ENCODE measurements at places on chromosomes 4 and X.

DNA sequence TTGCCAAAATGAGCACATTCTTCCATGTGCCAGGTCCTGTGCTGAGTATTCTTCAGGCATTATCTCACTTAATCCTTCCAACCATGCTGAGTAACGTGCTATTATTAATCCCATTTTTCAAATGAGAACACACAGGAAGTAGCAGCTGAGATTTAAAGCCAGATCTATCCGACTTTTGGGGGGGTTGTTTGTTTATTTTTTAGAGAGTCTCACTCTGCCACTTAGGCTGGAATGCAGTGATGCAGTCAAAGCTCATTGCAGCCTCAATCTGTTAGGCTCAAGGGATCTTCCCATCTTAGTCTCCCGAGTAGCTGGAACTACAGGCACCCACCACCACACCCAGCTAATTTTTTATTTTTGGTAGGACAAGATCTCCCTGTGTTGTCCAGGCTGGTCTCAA, 55.5 kb upstream of the TRIM2 start:
- H3K36me3 ChIP-seq: peaks cover 3% of the 10 kb centered on the region
- no peak for DNase-seq
- H3K27me3 ChIP-seq: peaks cover 49% of the 10 kb centered on the region
- no peak overlapping the region for H3K27ac ChIP-seq
- H3K4me1 ChIP-seq: peaks cover 17% of the 10 kb centered on the region

- H3K36me3 ChIP-seq: no peaks in the 10 kb centered on the region
- H3K4me3 ChIP-seq: no peak overlapping the region
- H3K27me3 ChIP-seq: no peaks in the 10 kb centered on the region
Measured at GRCh38 chrX:84340968-84341367, 153.0 kb upstream of the RPS6KA6 start.

- H3K27ac ChIP-seq: no peak overlapping the region
- H3K36me3 ChIP-seq: no peaks in the 10 kb centered on the region
- H3K4me3 ChIP-seq: no peak overlapping the region
- no peak for DNase-seq
Measured at GRCh38 chr4:67885762-67886161, 2.0 kb upstream of the TMPRSS11D start.

DNA sequence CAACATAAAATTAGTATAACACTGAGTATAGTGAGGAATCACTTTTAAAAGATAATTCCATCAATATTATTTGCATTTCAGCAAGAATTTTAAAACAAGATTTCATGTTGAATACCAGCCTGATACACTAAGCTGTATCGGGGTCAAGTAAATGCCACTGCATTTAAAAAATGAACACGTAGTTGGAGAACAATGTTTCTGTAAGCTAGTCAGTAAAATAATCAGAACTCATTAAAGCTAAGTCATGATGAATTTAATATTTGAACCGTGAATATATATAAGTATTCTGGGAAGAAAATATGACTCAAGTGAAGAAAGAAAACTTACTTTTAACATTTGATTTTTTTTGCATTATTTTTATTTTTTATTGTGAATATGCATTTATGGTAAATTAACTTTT, 611.0 kb upstream of the PABPC4L start:
- no peaks in the 10 kb centered on the region for H3K27me3 ChIP-seq
- no peak overlapping the region for H3K27ac ChIP-seq
- no peaks in the 10 kb centered on the region for H3K36me3 ChIP-seq
- no peak overlapping the region for H3K4me3 ChIP-seq

DNA sequence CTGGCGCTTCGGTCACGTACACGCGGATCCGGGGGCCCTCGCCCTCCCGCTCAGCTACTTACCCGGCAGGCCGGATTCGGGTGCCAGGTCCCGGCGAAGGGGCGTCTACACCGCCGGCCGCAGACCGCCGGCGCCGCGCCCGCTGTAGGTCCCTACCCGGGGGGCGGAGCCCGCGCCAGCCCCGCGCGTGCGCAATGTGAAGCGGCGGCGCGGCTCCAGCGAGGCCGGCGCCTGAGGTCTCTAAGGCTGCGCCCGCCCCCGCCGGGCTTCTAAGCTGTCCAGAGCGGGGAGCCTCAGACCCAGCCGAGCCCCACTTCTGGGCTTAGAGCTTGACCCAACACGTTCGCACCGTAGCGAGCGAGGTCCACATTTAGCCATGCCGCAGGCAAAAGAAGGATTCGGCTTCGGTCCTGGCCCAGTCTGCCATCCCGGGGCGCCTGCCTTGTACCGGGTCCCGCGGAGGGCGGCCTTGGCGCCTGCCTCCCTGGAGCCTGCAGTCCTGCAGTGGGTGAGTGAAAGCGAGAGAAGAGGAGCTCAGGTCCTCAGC, at the start of gene ZNF518B:
Gene ZNF518B, minus strand, starts transcription at position 172 of the 547 bp plus-strand sequence. CDS start 11,098 bp downstream, outside the sequence.
- peaks cover 20% of the 10 kb centered on the region for H3K36me3 ChIP-seq
- peak within 1 kb of the TSS; percentile 92 for H3K27ac ChIP-seq

DNA sequence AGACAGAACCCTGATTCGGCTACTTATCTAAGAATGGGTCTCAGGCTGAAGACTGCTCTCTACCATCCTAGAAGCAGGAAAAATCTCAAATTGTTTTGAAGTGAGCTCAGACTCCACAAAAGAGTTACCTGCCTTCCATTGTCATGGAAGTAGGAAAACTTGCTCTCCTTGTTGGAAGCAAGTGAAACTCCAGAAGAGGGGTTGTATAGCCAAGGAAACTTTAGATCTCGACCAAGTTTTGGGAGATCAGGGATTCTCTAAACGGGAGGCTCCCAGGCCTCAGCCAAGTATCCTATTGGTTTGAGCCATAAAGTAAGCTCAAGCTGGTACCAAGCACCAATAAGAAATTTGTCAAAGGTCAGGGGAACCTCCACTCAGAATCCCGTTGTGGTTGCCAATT, 9.2 kb upstream of the FHDC1 start:
- peaks cover 4% of the 10 kb centered on the region for H3K36me3 ChIP-seq
- no peaks in the 10 kb centered on the region for H3K4me1 ChIP-seq
- H3K4me3 ChIP-seq: no peak overlapping the region

GRCh38 chr4:112472318-112472717, 43.7 kb downstream of the NEUROG2 start:
- peaks cover 15% of the 10 kb centered on the region for H3K27me3 ChIP-seq
- H3K27ac ChIP-seq: no peak overlapping the region
- no peak for DNase-seq
- no peaks in the 10 kb centered on the region for H3K4me1 ChIP-seq
- H3K4me3 ChIP-seq: no peak overlapping the region

- H3K27ac ChIP-seq: peak overlapping the region; percentile 42
- DNase-seq: no peak
- no peaks in the 10 kb centered on the region for H3K27me3 ChIP-seq
- H3K4me3 ChIP-seq: no peak overlapping the region
Measured at GRCh38 chr4:182812916-182813315, 104.3 kb downstream of the DCTD start.

GRCh38 chrX:77635373-77635772, 150.6 kb downstream of the ATRX start:
- peaks cover 36% of the 10 kb centered on the region for H3K36me3 ChIP-seq
- H3K27me3 ChIP-seq: no peaks in the 10 kb centered on the region
- H3K4me3 ChIP-seq: no peak overlapping the region
- H3K4me1 ChIP-seq: peaks cover 8% of the 10 kb centered on the region
- H3K27ac ChIP-seq: no peak overlapping the region
